ENCODE measurements at places on chromosomes 13 and 19.
A peak's percentile ranks its signal among the peaks of the same experiment; 100 is the strongest.

- no peak for DNase-seq
Measured at GRCh38 chr13:75647126-75647784, 11.1 kb downstream of the LMO7 start.

- no peak for DNase-seq
Measured at GRCh38 chr13:106683918-106684317, 116.0 kb upstream of the ARGLU1 start.

GRCh38 chr19:16066611-16067104 is 9.6 kb upstream of the TPM4 start:
- DNase-seq = no peak

DNA sequence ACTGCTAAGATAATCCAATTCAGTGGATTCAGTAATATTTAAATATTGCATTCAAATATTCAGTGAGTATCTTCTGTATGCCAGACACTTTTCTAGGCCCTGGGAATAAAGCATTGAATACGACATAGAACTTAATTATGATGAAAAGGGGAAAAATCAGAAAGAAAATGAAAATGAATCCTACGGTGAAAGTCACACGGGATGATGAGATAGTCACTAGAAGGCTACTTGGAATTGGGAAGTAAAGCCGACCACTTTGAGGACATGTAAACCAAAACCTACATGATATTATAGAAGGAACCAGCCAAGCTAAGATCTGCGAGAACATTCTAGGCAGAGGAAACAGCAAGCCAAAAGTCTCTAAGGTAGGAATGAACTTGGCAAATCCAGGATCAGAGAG is 10.1 kb downstream of the DPY19L3 start:
- no peak for DNase-seq

- no peak for DNase-seq
Measured at GRCh38 chr13:52950436-52950956, 78.1 kb upstream of the OLFM4 start.

- DNase-seq = no peak
Measured at GRCh38 chr13:20264271-20265018, 32.3 kb upstream of the GJB6 start.

GRCh38 chr19:14496029-14496833 is at the start of gene GIPC1:
Gene GIPC1, minus strand, starts transcription at chr19:14496127. Its CDS starts 13,151 bp downstream, at chr19:14482976.
- DNase-seq = peak; percentile 89

GRCh38 chr19:3580156-3580934 is 4.9 kb upstream of the GIPC3 start:
- no peak for DNase-seq

DNA sequence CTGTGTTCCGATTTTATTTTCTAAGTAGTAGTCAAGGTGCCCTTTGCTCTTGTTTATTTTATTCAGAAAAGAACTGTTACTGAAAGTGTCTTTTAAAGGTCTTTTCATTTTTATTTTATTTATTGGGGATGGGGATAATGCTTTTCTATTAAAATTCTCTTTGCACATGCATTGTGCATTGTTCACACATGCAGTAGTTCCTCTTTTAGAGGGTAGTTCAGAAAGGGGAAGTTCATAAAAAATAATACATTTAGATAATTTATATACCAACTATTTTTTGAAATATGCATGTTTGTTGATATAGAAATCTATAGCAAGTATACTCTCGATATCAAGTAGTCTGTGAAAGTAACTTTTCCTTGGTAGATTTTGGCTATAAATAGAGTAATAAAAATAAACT is 3.5 kb downstream of the GPC5 start:
- no peak for DNase-seq

DNA sequence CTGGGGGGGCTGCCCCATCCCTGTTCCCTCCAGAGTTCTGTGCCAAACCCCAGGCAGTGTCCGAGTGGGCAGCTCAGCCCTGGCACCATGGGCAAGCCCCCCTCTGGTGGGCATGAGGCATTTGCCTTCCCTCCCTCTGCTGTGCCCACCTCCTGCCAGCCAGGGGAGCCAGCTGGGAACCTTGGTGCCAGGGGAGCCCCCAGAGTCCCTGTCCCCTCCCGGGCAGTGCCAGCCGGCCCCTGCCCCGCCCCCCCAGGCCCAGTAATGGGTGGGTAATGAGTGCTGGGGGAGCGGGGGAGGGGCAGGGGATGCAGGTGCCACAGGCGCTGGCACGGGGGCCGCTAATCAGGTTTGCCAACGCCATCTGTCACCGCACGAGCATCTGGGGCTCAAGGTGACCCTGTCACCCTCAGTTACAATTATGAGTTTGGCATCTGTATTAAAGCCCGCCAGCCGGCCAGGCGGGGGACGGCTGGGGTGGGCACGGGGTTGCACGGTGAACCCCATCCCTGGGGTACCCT is 5.9 kb downstream of the DAND5 start:
- no peak for DNase-seq

GRCh38 chr13:101289764-101290163 is 126.5 kb downstream of the NALCN start:
- DNase-seq = no peak

GRCh38 chr19:46830864-46831263 is 19.8 kb downstream of the AP2S1 start:
- no peak for DNase-seq

DNA sequence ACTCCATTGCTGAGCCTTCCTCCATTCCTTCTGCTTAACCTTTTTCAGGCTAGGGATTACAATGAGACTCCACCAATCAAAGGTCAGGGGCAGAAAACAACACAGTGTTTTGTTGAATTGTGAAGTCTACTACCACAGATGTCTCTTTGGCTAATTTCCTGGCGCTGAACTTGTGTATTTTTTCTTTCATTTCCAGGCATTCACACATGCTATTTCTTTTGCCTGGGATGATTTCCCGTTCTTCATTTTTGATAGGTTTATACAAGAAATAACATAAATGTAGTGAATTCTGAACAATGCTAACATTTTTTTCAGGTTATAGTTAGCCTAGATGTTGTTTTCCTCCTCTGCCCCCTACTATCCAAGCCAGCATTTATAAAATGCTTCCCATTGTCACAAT is 64.3 kb downstream of the OLFM4 start:
- no peak for DNase-seq

DNA sequence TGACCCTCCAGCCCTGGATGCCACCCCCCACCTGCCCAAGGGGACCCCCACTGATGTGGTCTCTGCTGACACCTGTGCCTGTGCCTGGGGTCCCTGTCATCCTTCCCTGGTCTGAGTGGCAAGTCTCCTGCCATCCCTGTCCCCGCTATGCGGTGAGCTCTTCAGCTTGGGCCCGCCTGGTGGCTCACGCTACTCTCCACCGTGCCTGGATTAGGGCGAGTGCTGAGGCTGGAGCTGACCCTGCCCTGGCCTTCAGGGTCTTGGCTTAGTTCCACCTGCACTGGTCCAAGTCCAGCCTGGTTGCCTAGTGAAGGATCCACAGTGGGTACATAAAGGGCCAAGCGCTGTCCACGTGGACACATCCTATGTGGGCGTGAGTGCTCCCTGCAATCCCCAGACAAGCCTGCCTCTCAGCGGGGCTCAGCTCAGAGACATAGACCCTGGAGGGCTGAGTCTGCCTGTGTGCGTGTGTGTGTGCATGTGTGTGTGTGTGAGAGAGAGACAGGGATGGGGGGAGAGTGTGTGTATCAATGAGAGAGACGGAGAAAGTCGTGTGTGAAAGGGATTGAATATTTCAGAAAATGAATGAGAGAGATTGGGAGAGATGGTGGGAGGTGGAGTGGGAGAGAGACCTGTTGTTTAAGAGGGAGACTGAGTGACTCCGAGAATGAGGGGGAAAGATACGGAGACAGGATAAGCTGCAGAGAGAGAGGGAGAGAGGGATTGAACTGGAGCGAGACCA is 22.1 kb downstream of the WTIP start:
- no peak for DNase-seq

DNA sequence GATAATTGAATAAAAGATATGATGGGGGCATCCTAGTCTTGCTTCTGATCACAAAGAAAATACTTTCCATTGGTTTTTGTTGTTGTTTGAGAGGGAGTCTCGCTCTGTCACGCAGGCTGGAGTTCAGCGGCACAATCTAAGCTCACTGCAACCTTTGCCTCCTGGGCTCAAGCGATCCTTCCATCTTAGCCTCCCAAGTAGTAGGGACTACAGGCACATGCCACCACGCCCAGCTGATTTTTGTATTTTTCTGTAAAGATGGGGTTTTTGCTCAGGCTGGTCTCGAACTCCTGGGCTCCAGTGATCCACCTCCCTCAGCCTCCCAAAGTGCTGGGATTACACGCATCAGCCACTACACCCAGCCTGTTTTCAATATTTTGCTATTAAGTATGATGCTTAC is 17.1 kb upstream of the PSMC4 start:
- DNase-seq = no peak

DNA sequence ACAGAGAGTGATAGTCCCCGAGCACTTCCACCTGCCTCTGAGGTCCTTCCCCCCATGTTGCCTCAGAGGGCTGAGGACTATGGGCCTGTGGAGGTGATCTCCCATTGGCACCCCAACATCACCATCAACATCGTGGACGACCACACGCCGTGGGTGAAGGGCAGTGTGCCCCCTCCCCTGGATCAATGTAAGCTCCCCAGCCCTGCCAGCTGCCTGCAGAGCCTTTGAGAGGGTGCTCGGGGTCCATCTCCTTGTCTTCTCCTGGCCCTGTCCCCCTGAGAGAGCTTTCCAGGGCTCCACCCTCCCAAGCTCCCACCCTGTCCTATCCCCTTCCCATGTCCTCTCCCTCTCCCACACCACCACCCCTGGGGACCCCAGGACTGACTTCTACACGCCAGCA is 14.9 kb upstream of the RELB start:
- DNase-seq = no peak

- DNase-seq = no peak
Measured at GRCh38 chr19:14957464-14957863, 16.2 kb downstream of the OR7C2 start.

GRCh38 chr13:104098421-104098820 is 1032.2 kb upstream of the SLC10A2 start:
- no peak for DNase-seq

GRCh38 chr19:1715540-1715939 is 37.8 kb upstream of the ONECUT3 start:
- no peak for DNase-seq

- no peak for DNase-seq
Measured at GRCh38 chr19:28764066-28764465, 448.9 kb downstream of the UQCRFS1 start.

- no peak for DNase-seq
Measured at GRCh38 chr13:40163066-40164000, 503.1 kb downstream of the FOXO1 start.

- no peak for DNase-seq
Measured at GRCh38 chr13:34046457-34046856, 228.5 kb downstream of the RFC3 start.

- DNase-seq = no peak
Measured at GRCh38 chr13:38141792-38142191, 207.9 kb upstream of the UFM1 start.
